ENCODE measurements at places on chromosomes 13 and 19. TPM values are rescaled to one million over a fixed set of nuclear protein-coding genes. Genes with fewer than 3 reads are reported as not detected.
A peak's percentile ranks its signal among the peaks of the same experiment; 100 is the strongest.

The ZNF256 gene
- total RNA-seq = 2.7 TPM

- DNase-seq = peak; percentile 98
Measured at GRCh38 chr13:50678464-50679162, 164.9 kb downstream of the DLEU7 start.

DNA sequence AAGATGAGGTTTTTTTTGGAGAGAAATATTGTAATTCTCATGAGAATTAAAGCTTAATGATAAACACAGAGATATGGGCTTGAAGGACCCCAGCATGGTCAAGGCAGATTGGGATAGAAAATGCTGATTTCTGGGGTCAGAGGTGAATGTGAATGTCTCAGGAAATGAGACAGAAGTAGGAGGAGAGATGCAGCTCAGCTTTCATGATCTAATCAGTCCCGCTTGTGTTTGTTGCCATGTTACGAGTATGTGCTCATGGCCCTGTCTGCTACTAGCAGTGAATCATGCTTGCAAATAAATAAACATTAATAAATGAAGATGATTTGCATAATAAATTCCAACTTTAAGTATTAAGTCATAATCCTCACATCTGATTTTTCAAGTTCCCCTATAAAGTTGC lies 23.0 kb upstream of the NDFIP2 start:
- peak; percentile 27 for DNase-seq

DNA sequence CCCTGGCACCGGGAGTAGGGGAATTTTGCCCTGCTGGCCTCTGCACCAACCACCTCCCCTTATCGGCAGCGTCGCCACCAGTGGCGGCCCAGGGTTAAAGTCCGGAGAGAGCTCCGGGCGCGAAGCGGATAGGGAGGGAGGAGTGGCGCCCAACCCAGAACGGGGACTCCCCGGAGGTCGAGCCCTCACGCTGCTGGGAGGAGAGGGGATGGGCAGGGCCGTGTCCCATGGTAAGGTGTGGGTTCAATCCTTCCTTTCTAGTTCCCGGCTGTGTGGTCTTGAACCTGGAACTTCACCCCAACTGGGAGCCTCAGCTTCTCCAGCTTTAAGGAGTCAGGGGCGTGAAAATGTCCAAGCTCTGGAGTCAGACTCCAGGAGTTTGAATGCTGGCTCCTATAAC lies 23.3 kb upstream of the BCL3 start:
- no peak for DNase-seq

DNA sequence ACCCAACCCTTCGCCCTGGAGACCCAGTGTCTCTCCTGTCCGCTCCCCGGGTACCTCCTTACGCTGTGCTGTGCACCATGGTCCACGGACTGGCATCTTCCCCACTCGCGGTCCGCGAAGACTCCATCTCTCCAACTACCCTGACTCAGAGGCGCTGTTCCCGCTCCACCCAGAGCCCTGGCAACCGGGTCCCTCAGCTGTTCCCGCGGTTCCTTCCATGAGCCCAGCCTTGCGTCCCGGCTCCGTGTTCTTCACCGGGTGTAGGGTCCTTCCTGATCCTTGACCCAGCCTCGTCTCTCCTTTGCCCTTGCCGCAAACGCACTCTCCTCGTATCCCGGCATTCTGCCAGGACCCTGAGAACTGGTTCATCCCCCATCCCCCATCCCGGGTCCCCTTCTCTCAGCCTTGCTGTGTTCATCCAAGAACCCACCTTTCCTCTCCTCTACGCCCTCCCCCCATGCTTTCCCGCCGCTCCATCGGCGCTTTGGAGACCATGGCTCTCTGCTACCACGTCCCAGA lies 664 bp downstream of the ICAM5 start:
- DNase-seq = peak; percentile 20

GRCh38 chr19:49854378-49855263 lies 3.7 kb downstream of the PTOV1 start:
- no peak for DNase-seq

DNA sequence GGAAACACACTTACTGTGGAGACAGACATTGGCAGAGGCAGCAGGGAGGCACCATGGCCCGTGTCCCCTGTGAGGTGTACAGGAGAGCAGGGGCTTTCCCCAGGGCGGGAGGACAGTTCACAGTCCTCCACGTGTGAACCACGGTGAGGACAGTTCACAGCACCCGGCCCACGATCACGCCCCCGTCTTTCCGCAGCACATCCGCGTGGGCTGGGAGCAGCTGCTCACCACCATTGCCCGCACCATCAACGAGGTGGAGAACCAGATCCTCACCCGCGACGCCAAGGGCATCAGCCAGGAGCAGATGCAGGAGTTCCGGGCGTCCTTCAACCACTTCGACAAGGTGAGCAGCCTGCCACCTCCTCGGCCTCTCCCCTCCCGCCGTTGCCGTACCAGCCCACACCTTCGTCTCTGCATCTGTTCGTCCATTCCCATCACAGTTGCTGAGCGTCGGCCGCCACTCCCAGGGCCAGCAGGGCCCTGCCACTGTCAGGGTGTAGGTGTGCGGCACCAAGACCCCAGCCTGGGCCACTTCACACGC lies 17.4 kb downstream of the CAPN12 start:
- DNase-seq = no peak
